ENCODE measurements at places on chromosomes 7 and 10.

GRCh38 chr7:142598297-142598696, 151.0 kb upstream of the PRSS1 start:
- no peak for DNase-seq

DNA sequence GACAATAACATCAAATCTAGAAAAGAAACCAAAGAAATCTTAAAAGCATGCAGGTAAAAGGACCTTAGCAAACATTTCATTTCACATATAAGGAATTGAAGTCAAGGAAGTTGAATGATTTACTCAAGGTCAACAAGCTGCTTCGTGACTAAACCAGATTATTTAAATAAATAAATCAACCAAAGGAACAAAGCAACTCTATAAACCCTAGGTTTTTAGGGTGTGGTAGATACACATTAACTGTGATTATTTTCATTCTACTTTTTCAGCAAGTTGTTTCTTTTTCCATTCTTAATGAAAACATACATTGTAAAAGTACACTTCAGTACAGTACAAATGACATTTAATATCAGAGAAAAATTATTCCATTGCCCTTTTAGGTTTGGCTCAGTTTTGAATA, 382.0 kb upstream of the STEAP1 start:
- no peak for DNase-seq

GRCh38 chr10:30420266-30420665, 13.7 kb upstream of the MAP3K8 start:
- no peak for DNase-seq

- DNase-seq: no peak
These were observed 54.6 kb downstream of the BLNK start for GRCh38 chr10:96216775-96217174.

- DNase-seq: peak; percentile 99
These were observed 179.2 kb upstream of the BET1 start for GRCh38 chr7:94183289-94183749.

- DNase-seq: no peak
These were observed 32.4 kb downstream of the SEMA3D start for GRCh38 chr7:85154282-85154937.

GRCh38 chr7:101736084-101736483, 81.3 kb upstream of the CUX1 start:
- DNase-seq: no peak

DNA sequence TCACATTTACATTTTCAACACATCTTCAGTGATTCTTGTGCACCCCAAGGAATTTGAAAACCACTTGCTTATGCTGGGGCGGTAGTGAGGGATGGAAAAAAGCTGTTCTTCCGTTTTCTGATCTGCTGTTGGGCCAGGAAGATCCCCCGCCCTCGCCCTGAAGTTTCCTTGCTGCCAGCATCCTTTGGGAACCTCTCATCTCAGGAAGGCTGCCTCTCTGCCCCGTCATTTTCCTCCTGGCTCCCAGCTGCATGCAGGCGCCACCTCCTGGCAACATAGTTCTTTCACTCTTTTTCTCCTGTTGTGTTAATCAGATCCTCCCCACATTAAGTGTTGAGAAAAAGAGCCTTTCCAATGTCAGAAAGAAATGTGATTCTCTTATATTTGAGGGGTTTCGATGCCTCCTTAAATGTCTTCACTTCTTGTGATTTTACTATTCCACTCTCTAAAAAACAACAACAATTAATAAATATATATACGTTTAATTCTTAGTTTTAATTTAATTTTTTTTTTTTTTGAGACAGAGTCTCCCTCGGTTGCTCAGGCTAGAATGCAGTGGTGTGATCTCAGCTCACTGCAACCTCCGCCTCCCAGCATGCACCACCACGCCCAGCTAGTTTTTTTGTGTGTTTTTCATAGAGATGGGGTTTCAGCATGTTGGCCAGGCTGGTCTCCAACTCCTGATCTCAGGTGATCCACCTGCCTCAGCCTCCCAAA, 122.9 kb downstream of the RALA start:
- DNase-seq: peak; percentile 86

- no peak for DNase-seq
These were observed 63.7 kb upstream of the LAMB4 start for GRCh38 chr7:108193594-108194498.

GRCh38 chr7:75820688-75821087, 7.1 kb upstream of the CCL24 start:
- DNase-seq: no peak

DNA sequence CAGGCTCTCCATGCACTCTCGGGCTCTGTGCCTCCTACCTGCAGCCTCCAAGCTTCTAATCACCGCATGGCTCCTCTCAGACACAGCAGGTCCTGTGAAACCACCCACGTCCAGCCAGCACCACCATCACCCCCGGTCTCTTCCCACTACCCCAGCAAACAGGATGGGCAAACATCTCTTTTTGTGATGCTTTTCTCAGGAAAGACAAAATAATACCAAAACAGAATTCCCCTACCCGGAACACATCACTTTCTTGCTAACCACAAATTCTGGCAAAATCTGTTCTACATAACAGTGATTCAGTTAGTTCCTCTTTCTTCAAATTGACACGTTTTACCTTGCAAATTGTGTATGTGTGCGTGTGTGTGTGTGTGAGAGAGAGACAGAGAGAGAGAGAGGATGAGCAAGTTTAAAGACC, 6.5 kb downstream of the SNX8 start:
- DNase-seq: no peak

- DNase-seq: no peak
These were observed 13.2 kb downstream of the FGF8 start for GRCh38 chr10:101762736-101763135.
